ENCODE measurements at places on chromosomes 4 and X.

DNA sequence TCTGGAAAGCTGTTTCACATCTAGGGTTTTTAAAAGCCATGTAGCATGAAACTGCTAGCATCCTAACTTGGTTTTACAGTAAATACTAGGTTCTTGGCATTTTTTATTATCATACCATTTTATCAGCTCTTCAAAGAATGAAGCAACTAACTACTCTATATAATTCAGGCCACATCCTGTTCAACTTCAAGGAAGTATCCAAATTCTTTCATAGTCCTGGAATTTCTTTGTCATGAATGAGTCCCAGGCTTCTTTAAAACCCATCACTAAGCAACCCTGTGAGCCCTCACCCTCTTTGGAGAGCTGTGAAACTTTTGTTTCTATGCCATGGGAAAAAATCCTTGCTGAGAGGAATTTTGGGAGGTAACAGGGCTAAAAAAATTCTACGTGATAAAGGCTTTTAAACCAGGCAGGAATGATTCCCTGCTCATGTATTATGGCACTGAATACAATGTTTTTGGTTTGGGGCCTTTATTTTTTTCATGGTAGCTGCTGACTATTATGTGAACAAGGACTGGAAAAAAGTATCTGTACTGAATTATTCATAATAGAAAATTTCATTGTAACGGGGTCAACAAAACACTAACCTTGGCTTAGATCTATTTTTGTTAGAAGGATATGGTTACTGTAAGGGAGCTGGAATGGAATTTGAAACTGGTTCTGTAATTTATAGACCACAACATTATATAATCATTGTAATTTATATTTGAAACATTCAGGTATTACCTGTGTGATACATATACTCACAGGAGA lies 164.9 kb downstream of the DCTD start:
- no peak for DNase-seq

GRCh38 chr4:111230265-111230664 lies 607.4 kb upstream of the PITX2 start:
- DNase-seq, result no peak

DNA sequence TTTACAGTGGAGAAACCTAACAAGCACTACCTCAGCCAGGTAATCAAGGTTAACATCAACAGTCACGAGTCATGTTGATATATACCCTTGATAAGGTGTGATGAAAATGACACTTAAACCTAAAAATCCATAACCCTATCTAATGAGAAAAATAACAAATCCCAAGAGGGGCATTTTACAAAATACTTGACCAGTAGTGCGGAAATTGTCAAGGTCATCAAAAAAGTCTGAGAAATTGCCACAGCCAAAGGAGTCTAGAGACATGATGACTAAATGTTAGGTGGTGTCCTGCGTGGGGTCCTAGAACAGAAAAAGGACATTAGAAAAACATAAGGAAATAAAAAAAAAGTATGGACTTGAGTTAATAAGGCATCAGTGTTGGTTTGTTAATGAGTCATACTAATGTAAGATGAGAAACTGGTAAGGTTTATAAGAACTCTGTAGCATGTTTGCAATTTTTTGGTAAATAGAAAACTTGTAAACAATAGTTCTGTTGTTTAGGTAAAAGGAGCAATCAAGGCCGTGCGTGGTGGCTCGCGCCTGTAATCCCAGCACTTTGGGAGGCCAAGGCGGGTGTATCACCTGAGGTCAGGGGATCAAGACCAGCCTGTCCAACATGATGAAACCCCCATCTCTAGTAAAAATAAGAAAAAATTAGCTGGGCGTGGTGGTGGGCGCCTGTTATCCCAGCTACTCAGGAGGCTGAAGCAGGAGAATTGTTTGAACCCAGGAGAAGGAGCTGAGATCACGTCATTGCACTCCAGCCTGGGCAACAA lies 2.9 kb downstream of the RPL36A start:
- DNase-seq, result no peak

GRCh38 chr4:23680671-23681518 lies 209.0 kb downstream of the PPARGC1A start:
- no peak for DNase-seq

DNA sequence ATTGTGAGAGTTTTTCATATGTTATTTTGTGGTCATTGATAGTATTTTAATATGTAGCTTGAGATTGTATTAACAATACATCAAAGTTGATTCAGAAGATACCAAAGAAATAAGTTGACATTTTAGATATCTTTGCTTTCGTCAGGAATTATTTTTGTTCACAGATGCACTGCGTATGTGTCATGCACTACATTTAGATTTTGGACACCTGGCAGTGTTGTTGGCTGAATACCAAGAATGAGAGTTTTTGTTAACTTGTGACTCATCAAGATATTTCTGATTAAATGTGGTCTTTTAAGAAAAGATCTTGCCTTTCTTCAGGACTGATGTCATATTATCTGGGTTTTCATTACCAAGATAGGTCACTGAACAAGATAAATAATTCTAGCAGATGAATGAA lies 633.4 kb downstream of the CENPC start:
- DNase-seq, result no peak

DNA sequence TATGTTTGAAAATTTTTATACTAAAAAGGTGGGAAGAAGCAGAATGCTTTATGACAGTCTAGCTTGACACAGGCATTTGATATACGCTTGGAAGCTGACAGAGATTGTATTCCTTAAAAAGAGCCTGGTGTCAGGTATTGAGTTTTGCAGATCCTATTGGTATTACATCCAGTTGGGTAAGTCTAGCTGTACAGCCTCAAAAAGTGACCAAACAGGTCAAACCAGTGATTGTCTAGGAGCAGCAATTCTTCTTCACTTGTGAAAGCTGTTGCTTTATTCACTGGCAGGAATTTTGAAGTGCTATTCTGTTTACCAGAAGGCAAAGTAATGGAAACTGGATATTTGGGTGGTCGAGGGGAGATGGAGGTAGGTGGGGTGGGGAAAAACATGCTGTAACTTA lies 77.5 kb downstream of the UCHL1 start:
- DNase-seq, result no peak

DNA sequence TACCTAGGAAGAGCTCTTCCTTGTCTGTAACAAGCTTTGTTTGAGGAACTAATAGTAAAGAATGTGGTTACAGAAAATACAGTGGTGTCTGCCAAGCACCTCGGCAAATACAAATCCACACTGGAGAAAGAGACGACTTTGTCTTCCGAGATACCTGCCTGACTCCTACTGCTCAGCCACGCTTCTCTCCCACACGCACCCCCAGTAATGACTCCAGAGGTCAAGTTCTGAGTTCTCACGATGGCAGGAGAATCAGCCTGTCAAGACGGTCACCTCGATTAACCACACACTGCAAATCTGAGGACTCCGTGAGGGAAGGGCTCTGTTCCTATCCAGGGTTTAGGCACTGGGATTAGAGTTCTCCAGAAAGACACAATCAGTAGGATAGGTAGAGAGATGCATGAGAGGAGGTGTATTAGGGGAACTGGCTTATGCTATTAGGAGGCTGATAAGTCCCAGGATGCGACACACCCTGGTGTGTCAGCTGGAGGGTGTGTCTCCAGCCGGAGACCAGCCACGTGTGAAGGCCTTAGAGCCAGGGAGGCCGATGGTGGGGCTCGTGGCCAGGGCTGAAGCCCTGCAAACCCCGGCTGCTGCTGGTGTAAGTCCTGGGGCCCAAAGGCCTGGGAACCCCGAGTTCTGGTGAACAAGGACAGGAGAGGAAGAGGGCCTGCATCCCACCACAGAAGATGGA lies 8.4 kb upstream of the TRIML2 start:
- no peak for DNase-seq

DNA sequence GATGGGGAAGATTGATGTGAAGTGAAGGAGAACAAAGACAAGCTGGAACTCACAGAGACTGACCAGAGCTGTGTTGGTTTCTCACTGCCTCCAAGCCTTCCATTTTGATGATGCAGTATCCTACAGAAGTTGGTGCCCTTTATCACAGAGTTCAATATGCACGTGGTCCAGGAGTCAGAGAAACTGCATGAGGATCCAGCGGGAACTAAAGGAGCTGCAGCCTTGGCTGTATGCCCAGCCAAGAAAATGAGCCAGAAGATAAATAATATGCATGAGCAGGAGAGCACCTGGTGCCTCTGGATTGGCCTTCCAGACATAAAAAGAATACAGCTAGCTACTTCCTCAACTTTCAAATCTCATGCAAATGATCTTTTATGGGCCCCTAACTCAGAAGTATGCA lies 44.3 kb upstream of the DCLK2 start:
- DNase-seq, result no peak

- DNase-seq, result no peak
These were observed 209.7 kb upstream of the BOD1L1 start for GRCh38 chr4:13836946-13837912.

GRCh38 chrX:107714206-107714891 lies 61.2 kb downstream of the TSC22D3 start:
- no peak for DNase-seq

GRCh38 chr4:153428941-153429475 lies 37.2 kb upstream of the TMEM131L start:
- no peak for DNase-seq

GRCh38 chr4:159358226-159358625 lies 255.3 kb downstream of the RAPGEF2 start:
- no peak for DNase-seq

GRCh38 chrX:7542587-7543380 lies 300.2 kb upstream of the VCX start:
- DNase-seq, result no peak

DNA sequence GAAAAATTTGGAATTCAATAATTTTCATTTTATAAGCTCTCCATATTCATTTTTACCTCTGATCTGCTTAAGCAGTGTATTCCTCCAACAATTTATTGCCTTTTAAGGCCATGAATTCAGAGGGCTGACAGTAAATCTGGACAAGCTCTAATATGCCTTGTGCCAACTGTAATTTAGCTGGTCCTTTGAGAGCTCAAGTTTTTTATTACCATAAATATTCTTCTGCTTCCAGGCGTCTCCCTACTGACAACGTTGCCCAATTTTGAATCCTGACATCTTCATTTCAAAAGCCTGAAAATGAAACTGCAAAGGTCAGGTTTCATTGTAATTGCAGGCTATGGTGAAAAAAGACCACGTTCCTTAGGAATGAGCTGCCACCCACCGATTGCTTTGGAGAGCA lies 95.8 kb upstream of the GEMIN8 start:
- DNase-seq, result no peak

DNA sequence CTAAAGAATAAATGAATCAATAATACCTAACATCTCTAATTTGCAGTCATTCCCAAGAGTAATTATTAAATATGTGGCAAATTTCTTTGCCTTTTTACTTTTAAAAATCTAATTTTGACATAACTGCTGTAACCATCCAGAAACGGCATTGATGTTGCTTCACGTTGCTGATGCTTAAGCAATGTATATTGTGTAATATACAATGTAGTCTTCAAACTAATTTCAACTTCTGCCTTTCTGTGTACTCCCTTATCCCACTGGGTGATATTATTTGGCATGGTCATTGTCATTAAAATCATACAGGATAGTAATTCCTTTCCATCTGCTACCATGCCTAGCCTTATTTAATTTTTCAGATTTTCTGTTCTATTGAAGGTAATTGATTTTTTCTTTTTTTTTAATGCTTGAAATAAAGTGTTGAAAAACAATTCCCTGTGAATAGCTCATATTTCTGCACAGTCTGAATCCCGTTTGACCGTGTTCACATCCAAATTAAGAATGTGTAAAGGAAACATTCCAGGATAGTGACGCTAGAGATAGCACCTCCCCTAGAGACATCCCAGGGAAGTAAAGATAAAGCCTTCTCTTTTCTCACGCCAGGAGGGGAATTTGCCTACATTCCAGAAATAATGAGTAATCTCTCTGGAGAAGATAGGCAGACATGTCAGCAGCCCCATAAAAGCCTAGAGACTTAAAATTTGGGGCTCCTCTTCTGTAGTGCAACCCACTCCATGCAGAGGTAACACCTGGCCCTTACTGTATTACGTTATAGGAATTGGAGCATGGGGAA lies 8.6 kb downstream of the FAM200B start:
- DNase-seq, result no peak

DNA sequence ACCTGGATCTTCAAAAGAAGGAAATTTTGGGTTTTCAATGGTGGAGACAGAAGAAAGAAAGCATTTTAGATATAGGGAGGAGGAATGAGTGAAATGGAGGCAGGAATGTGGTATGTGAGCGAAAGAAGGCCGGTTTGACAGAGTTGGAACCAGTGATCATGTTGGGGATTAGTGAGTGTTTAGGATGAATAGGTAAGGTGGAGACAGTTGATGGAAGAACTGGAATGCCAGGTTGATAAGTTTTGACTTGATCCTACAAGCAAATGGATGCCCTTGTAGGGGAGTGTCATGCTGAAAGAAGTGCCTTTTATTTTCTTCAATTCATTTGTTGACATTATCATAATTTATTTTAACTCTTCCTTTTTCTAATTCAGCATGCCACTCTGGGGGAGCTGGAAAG lies 207.8 kb upstream of the AMOT start:
- DNase-seq, result no peak

GRCh38 chrX:9605484-9605883 lies 140.6 kb downstream of the TBL1X start:
- DNase-seq, result no peak

- DNase-seq, result no peak
These were observed 11.2 kb upstream of the CXCR3 start for GRCh38 chrX:71629467-71629866.

DNA sequence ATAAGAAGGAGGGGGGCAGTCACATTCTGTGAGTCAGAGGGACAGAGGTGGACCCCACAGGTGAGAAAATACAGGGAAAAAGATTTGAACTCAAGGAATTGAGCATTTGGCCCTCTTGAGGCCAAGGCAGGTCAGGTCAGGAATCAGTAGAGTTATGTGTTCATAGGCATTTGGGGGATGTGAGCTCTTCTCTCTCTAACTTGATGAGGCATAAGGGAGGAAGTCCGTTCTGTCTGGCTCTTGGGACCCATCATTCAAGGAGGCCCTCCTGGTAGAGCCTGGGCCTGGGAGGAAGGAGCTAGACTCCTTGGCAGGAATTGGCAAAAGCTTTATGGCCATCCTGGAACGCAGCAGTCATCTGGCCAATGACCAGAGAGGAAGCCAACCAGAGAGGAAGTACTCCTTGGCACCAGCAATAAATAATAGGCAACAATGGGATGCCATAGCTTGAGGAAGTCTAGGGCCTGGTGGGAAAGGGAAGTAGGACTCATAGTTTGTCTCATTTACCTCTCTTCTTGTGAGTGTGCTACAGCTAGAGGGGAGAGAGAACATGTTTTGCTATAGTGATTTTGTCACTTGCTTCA lies 53.0 kb downstream of the MSN start:
- DNase-seq, result no peak

GRCh38 chrX:40202456-40202855 lies 104.7 kb upstream of the BCOR start:
- no peak for DNase-seq

DNA sequence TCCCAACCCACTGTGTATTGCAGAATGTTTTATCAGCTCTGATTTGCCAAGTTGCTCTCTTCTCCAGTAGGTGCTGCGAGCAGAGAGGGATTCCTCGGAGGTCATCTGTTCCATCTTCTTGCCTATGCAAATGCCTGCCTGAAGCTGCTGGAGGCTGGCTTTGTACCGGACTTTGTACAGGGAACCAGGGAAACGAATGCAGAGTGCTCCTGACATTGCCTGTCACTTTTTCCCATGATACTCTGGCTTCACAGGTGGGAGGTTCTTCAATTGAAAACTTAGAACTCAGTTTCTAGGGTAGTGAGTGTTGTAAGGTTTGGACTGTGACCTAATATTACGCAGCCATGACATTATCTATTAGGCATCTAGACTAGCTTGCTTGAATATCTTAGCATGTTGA lies 24.9 kb downstream of the AR start:
- no peak for DNase-seq

Data from stimulated activated naive CD4-positive, alpha-beta T cell treated with Interleukin-2 at 50 U/mL for 16 hours (primary cell).